Uterus (tissue), 4 donors: ENCODE measurements at places on chromosomes 2 and 18. TPM values are rescaled to one million over a fixed set of nuclear protein-coding genes. Genes with fewer than 3 reads are reported as not detected.
A peak's percentile ranks its signal among the peaks of the same experiment; 100 is the strongest.

GRCh38 chr2:20852139-20852538 is 29.2 kb upstream of the LDAH start:
- no peak for DNase-seq

- DNase-seq = peak; percentile 60
Observed at GRCh38 chr2:201860636-201861066, 54.3 kb downstream of the CDK15 start.

DNA sequence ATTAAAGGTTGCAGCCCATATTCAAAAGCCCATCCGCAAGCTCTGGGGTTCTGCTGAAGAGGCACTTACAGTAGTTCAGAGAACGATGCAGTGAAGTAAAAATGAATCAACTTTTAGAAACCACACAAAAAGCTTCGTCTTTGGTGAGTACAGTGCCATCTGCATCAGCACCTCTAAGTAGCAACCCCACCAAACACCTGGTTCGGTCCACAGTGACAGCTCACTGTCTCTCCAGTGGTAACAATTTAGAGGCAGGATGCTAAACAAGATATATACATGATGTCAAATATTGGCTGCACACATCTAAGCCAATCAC is 275.4 kb upstream of the TCF4 start:
- no peak for DNase-seq

DNA sequence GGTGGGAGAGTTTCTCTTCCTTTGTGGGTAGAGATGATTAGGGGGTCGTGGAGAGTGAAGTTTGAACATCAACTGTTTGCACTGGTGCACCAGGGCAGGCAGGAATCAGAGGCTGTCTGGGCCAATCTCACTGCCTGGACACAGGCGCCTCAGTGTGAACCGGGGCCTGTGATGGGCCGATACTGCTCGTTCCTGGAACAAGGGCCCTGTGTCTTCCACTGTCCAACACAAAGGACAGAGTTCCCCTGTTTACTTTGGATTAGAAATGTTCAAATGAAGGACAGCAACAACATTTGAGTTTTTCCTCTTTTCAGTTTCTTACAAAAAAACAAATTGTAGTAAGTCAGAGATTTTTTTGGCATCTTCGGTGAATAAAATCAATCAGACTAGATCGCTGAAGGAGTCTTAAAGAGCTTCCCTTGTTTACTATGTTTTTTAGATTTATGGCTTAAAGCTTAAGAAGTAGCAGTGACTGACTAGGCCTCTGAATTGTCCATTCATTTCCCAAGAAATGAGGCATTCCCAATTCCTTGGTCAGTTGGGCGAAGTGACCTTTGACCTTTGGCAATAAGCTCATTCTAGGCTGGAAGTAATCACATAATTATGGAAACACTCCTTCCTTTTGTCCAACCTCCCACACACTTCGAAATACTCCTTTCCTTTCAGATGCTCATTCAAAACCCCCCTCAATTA is 11.6 kb upstream of the TGFA start:
- DNase-seq = no peak

DNA sequence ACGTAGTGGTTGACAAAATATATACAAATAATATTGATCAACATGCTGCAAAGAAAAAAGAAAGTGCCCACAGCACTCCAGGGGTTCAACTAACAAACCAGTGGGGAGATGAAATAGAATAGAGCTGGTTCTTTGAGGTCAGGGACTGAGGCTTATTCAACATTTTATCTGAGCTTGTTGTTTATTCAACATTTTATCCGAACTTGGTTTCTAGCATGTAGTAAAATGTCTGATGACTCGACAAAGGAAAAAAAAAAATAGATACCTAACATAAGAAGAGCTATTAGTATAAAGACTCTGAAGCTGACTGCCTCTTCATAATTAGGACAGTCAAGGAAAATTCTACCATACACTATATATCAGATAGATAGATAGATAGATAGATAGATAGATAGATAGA is 440.9 kb downstream of the NRXN1 start:
- DNase-seq = no peak

The CPLX4 gene
- total RNA-seq = not detected

The RTP5 gene
- 0.15 TPM for total RNA-seq

The ZSWIM2 gene
- total RNA-seq = not detected

The ELOA2 gene
- total RNA-seq = not detected

The MC2R gene
- total RNA-seq = not detected

The LRRC30 gene
- total RNA-seq = not detected

The COL6A3 gene
- 253 TPM for total RNA-seq

The DSG1 gene
- not detected for total RNA-seq

The SERPINB3 gene
- total RNA-seq = not detected
